ENCODE measurements at places on chromosomes 11 and 22.

DNA sequence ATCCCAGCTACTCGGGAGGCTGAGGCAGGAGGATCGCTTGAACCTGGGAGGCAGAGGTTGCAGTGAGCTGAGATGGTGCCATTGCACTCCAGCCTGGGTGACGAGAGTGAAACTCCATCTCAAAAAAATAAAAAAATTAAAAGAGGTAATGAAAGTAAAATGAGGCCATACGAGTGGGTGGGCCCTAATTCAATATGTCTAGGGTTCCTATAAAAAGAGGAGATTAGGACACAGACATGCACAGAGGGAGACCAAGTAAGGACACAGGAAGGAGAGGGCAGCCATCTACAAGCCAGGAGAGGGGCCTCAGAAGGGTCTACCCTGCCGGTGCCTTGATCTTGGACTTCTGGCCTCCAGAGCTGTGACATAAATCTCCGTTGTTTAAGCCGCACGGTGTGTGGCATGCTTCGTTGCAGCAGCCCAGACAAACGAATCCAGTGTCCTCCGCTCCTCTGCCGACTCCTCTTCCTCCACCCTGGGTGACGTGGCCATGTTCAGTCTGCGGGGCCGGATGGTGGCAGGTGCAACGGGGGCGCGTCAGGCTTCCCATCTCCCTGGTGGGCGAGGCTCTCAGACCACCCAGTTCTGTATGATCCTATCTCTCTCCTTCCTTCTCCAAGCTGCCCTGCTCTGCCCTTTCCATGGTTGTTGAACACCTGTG lies 51.6 kb upstream of the PARVG start:
- no peak for DNase-seq

DNA sequence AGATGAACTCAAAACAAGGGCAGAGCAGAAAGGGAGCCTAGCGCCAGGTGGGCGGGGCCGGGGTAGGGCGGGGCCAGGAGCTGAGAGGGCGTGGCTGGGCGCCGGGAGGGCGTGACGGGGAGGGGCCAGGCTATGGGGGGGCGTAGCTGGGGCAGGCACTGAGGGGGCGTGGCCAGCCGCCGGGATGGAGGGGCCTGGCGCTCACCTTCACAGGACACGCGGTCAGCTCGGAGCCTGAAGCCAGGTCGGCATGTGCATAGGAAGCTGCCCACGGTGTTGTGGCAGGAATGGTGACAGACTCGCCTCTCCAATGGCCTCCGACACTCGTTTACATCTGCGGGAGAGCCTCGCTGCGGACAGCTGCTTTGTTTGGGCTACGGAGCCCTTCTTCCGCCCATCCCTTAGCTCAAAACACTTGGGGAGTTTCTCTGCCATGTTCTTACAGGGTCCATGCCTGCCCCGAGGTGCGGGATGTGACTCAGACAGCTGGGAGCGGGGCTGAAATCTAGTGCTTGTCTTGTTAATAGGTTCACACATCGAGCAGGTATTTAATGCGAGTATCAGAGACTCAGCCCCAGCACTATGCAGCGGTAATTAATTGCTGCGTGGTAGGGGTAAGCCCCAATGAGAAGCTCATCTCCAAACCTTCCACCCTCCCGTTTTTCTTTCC lies 13.4 kb downstream of the VWCE start:
- DNase-seq = no peak

DNA sequence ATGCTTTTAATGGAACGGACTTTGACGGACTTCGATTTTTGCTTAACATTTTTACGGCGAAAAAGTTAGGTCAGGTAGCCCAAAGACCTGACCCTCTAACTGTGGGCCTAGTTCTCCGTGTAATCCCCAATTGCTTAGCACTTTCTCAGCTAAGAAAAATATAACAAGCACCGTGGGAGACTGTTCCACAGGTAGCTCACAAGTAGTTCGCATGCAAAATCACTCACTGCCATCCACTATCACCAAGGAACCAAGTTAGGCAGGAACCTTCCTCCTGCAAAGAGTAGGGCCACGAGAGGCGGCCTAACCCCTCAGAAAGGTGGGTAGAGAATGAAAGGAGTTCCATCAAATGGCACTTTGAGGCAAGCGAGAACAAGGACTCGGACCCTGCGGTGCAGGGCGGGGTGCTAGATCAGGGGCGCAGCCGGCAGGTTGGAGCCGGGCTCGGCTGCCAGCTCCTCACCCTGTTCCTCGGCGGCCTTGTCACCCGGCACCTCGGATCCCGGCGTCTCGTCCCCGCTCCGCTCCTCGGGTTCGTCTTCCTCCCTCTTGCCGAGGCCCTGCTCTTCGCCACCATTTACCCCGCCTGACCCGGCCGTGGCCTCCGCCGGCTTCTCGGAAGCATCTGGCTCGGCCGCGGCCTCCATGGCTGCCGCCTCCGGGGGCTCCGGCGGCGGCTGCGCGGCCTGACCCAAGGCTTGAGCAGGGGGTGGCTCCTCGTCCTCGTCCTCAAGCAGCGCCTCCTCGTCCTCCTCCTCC lies 922 bp downstream of the HNRNPUL2 start:
- DNase-seq = no peak

DNA sequence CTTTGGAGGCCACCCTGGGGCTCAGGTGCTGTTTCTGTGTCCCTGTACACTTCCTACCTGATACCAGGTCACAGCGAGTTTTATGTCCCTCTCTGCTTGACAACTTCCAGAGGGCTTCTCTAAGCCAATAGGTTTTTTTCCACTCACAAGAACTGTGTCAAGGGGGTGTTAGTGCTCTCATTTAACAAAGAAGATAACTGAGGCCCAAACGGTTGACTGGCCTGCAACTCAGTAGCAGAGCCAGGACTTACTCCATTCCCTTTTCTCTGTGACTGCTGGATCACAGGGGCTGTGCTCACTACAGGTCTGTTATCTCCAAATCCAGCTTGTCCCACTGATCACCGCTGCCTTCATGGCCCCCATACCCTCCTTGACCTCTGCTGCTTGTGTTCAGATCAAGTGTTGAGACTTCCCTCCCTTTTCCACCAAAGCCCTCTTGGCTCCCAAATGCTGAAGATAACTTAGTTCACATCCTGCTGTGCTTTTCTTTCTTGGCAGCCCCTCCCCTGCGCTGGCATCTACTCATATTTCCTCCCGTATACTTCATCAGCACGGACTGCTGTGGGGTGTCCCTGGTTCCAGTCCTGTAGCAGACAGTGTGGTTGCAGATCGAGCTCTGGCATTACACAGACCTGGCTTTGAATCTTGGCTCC lies 41.3 kb downstream of the POU2F3 start:
- no peak for DNase-seq

GRCh38 chr22:39960791-39961746 lies 872 bp downstream of the TMA7B start:
- DNase-seq = no peak

GRCh38 chr11:15670520-15671070 lies 555.9 kb downstream of the INSC start:
- no peak for DNase-seq

- DNase-seq = no peak
These were observed 34.2 kb downstream of the DDX10 start for GRCh38 chr11:108698844-108699642.

DNA sequence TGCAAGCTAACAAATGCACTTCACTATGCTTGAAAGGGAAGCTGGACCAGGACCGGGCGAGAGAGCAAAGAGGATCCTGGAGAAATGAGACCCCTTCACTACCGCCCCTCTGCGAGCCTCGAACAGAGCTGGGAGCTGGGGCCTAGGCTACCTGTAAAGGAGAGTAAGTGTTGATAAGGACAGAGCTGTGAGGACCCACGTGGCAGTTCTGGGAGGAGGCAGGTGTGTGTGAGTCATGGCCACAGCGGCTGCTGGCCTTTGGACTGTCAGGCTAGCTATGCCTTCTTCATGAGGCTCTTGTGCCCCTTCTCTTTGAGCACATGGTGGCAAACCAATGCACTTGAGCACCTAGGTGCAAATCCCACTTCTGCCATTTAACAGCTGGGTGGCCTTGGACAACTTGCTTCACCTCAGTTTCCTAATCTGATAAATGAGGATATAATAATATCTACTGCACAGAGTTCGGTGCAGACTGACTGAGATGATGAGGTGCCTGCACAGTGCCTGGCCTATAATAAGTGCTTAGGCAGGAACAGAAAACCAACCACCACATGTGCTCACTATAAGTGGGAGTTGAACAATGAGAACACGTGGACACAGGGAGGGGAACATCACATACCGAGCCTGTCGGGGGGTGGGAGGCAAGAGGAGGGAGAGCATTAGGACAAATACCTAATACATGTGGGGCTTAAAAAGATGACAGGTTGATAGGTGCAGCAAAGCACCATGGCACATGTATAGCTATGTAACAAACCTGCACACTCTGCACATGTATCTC lies 35.3 kb upstream of the KCNJ11 start:
- DNase-seq = no peak

DNA sequence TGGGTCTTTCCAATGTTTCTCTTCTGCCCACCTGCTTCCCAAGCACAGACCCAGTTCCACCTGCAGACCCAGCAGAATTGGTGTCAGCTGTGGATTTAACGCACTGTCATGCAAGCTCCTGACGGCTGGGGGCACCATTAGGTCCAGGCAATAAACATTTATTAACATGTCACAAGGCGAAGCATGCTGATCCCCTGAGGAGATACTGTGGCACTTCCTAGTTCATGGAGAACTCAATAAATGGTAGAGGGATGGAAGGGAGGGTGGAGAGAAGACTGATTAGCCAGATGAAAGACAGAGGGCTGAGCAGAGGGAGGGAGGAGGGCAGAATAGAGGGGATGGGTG lies 68.3 kb upstream of the TSPAN18 start:
- no peak for DNase-seq

GRCh38 chr11:130897262-130898182 lies 18.8 kb downstream of the SNX19 start:
- DNase-seq = no peak

DNA sequence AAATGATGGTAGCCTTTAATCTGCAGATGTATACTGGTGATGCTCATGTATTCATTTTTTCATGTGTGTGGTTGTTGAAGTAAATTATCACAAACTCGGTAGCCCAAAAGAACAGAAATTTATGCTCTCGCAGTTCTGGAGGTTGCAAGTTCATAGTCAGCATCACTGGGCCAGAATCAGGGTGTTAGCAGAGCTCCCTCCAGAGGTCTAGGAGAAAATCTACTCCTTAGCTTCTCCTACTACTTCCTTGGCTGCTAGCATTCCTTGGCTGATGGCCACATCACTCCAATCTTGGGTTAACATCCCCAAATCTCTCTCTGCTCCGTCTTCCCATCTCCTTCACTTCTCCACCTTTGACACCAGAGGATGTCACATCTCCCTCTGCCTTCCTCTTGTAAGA lies 45.3 kb upstream of the GALNT18 start:
- DNase-seq = no peak

GRCh38 chr22:31282748-31283468 lies 9.4 kb downstream of the PIK3IP1 start:
- no peak for DNase-seq

GRCh38 chr11:114200351-114201133 lies 95.7 kb upstream of the NNMT start:
- no peak for DNase-seq

DNA sequence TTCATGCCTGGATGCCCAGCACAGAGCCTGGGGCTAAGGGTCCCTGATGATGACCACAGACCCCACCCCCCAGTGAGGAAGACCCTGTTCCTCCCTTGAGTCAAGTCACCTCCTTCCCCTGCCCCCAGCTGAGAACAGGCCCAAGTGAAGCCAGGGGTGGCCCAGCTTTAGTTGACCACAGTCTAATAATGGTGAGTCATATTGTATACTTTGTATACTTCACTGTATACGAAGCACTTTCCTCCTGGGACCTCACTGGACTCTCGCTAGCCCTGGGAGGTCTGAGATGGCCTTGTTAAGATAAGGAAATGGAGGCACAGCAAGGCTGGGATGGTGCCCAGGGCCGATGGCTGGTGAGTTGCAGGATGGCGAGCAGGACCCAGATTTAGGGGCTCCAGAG lies 3.7 kb upstream of the FLRT1 start:
- DNase-seq = no peak

DNA sequence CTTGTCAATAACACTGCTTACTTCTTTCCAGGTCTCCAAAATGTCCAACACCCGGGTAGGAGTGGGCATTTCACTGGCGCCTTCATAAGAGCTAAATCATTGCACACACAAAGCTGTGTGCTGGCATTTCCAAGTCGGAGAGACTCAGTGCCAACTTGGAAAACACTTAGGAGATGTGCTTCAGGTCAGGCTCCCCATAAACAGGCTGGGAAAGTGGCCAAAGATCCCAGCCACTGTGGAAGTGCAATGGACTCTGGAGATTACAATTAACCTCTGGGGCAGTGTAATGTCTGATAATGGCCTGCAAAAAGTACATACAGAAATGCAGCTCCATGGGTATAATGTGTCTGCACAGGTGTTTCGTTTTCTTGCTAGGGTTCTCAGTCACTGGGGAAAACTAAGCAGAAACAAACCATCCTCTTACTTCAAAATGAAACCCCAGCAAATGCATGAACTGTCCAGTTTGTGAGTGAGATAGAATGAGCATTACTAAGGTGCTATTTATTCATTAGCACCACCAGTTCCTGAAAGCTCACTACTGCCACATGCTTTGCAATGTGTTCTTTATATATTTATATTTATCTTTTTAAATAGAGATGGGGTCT lies 79.0 kb downstream of the ABTB2 start:
- no peak for DNase-seq

DNA sequence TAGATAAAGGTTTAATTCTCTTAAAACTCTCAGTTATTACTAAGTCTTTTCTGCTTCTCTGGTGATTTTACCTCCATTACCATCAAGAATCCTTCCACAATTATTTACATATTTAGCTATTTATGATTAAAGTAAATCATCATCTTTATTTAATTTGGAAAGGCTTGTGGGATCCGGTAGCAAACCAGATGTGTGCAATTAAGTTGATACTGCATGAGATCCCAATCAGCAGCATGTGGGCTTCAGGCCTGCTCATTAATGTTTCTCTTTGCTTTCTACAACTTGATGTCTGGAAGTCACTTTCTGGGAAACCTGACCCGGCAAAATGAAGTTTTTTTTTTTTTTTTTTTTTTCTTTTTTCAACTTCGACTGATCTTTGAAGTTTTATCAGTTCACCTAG lies 558.4 kb upstream of the ANO5 start:
- DNase-seq = no peak

Data from GF-D8 (cell line).